ENCODE measurements at places on chromosomes 7 and 10.

DNA sequence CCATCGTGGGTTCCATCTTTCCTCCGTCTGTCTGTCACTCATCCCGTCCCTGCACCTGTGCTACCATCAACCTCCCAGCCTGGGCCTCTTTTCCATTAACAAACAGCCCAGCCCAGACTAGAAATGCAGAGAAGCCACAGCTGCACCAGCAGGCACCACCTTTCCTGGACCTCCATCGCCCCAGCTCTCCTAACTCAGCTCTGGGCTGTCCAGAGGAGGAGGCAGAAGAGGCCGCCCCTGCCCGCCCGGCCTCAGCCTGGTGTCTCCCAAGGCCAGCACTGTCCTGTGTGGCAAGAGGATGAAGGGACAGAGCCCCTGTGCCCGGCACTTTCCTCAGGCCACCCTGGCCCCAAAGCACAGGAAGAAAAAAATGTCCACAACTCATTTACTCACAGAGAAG lies 225.6 kb downstream of the PTPRN2 start:
- DNase-seq = no peak

- no peak for DNase-seq
These were observed 76.6 kb upstream of the HGF start for GRCh38 chr7:81846398-81846797.

- DNase-seq = no peak
These were observed 306.6 kb upstream of the LRGUK start for GRCh38 chr7:133820584-133820983.

- DNase-seq = no peak
These were observed 8.9 kb downstream of the C10orf53 start for GRCh38 chr10:49688261-49688846.

GRCh38 chr7:155265144-155265543 lies 32.5 kb upstream of the INSIG1 start:
- DNase-seq = no peak

DNA sequence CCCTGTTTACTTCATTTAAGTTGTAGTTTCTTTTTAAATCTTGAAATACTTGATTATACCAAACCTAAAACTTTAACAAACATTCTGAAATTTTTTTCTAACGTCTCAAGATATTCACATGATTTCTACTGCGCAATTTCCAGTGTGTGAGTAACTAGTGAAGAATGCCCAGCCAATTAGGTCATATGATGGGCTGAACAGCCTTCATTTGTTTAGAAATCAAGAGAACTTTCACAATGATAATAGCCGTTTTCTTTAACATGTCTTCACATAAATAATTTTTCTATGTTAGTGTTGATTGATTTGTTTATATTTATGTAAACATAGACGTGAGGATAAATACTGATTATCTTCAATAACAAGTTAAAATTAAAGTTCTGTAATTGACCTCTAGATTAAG lies 21.8 kb downstream of the STAM start:
- no peak for DNase-seq

GRCh38 chr10:103241262-103242011 lies 4.2 kb upstream of the RPEL1 start:
- DNase-seq = no peak

DNA sequence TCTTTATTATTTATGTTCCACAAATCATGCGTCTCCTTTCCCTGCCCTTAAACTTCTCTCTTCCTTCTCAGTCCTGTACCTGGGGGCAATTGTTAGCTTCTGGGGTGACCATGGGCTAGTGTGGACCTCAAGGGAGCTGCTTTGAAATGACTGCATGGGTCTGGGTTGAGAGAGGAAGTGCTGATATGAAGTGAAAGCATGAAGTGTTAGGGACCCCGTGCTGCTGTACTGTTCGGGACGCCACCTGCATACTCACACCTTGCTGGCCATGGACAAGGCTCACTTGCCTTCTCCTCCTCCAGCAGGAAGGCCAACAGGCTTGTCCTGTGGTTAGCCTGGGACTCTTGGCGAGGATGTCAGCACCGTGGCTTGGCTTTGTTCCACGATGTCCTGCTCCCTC lies 56.7 kb downstream of the MTPN start:
- no peak for DNase-seq

DNA sequence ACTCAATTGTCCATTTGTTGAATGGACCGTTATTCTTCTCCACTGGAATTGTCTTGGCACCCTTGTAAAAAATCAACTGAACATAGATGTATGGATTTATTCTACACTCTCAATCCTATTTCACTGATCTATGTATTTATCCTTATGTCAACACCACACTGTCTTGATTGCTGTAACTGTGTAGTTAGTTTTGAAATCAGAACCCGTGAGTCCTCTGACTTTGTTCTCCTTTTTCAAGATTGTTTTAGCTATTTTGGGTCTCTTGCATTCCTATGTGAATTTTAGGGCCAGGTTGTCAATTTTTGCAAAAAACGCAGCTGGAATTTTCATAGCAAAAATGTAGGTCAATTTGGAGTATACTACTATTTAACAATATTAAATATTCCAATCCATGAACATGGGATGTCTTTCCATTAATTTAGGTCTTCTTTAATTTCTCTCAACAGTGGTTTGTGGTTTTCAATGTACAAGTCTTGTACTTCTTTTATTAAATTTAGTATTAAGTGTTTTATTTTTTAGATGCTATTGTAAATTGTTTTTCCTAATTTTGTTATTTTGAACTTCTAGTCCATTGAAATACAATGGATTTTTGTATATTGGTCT lies 10.0 kb downstream of the CAMK2B start:
- DNase-seq = no peak

- DNase-seq = no peak
These were observed 130.4 kb downstream of the SMURF1 start for GRCh38 chr7:99013266-99014112.

- no peak for DNase-seq
These were observed 39.2 kb downstream of the ST8SIA6 start for GRCh38 chr10:17415046-17415658.

DNA sequence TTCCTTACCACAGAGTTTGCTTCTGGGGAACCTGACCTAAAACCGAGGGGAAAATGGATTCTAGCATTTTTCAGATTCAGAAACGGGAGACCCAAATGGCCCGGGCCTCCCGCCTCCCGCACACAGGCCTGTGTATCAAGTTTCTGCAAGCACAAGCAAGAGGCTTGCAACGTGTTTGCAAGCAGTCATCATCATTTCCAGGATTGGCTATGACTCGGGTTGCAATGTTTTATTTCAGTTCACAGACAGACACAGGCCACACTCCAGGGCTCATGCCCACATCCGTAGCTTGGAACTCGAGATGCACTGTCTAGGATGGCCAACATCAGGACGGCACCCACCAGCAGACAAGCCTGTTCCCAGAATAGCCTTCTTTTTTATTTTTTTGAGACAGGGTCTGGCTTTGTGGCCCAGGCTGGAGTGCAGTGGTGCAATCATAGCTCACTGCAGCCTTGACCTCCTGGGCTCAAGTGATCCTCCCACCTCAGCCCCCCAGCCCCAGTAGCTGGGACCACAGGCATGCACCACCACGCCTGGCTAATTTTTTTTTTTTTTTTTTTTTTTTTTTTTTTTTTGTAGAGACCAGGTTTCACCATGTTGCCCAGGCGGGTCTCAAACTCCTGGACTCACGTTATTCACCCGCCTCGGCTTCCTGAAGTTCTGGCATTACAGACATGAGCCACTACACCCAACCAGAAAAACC lies 68.1 kb upstream of the FOXK1 start:
- no peak for DNase-seq

GRCh38 chr10:112738606-112739591 lies 211.1 kb upstream of the TCF7L2 start:
- DNase-seq = no peak

DNA sequence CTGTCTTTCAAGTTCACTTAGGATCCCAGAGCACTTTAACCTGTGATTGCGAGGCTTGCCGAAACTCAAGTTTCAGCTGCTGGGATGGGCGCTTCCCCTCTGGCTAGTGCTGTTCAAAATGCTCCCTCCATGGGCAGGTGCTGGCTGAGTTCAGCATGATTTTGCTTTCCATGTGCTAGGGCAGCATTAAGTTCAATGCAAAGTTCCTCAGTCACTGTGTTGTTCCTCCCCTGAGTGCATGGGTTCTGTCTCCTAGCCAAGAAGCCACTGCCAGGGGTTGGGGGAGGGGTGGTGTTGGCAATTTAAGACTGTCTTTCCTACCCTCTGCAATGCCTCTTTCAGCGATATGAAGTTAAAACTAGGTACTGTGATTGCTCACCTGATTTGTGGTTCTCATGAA lies 56.5 kb upstream of the HELLS start:
- DNase-seq = no peak

GRCh38 chr7:139714163-139714901 lies 63.5 kb downstream of the HIPK2 start:
- no peak for DNase-seq

- DNase-seq = no peak
These were observed 171.8 kb downstream of the MLLT10 start for GRCh38 chr10:21705828-21706176.

DNA sequence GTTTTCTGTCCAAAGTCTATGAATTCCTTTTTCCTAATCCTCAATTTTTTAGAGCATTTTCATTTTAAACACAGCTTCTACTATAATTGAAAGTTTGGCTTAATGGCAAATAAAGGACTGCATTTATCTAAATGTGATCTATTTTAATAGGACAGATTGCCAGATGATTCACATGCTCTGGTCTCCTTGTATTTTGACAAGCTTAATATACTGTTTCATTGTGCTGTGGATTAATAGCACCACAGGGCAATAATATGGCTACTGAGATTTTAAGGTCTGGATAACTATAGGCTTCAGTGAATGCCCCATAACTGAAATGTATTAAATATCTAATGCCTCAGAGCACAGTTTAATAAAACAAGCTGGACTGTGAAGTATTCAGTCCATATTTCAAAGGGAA lies 1362.8 kb downstream of the XPNPEP1 start:
- DNase-seq = no peak

DNA sequence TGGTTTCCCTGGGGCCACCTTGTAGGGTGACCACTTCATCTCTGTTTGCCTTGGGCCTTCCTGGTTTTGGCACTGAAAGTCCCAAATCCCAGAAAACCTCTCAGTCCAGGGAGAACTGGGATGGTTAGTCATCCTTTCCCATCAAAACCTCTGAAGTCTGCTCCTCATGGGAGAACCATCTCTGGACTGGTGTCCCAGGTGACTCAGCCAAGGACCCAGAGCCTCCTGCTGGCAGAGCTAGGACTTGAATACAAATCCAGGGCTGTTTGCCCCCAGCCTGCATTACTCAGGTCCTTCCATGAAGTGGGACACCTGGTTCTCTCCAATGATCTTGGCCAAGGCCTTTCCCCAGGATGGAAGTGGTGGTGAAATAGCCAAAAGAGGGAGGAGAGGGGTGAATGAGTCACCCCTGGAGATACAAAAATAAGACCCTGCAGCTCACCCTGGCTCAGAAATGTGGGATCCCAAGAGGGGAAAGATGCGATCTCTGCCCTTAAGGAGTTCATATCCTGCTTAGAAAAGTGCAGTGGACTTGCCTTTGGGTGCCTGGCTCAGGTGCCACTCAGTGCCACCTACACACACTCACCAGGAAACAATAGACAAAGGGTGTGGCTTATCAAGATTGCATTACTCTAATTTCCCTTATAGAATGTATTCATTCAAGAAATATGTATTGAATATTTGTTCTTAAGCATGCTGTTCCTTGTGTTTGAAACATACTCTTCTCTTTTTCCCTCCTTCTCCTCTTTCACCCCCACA lies 22.0 kb downstream of the ADRA2A start:
- no peak for DNase-seq

DNA sequence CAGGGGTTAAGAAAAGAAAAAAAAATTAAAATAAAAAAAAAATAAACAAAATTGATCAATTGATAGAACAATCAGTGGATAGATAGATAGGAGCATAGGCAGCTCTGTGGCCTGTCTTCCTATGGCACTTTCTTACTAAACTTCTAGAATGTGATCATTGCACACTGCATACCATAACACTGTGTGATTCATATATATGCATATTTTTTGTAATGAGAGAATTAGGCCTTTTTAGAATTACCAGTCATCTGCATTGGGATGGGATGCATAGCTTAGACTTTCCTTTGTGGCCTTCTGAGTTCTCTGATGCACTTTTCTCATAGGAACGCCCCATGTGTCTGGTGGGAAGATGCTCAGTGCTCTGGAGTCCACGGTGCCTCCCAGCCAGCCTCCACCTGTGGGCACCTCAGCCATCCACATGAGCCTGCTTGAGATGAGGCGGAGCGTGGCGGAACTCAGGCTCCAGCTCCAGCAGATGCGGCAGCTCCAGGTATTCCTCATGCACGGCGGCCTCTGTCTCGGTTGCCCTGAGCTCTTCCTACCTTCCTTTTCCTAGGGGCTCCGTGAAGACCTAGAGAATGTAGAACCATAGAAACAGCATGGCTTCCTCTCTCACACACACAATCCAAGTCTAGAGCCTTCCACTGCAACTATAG lies 222.5 kb downstream of the ARHGAP21 start:
- no peak for DNase-seq
